Stimulated activated CD8-positive, alpha-beta memory T cell treated with anti-CD3 and anti-CD28 coated beads, Interleukin-4, amount 100 ng/mL, for 24 hours (primary cell): ENCODE measurements at places on chromosomes 16 and 17.

GRCh38 chr17:21193031-21193430 lies 20.9 kb downstream of the TMEM11 start:
- no peak for DNase-seq

GRCh38 chr17:78935419-78936323 lies 10.5 kb upstream of the TIMP2 start:
- DNase-seq = no peak

GRCh38 chr16:71734511-71734910 lies 10.0 kb upstream of the PHLPP2 start:
- no peak for DNase-seq

DNA sequence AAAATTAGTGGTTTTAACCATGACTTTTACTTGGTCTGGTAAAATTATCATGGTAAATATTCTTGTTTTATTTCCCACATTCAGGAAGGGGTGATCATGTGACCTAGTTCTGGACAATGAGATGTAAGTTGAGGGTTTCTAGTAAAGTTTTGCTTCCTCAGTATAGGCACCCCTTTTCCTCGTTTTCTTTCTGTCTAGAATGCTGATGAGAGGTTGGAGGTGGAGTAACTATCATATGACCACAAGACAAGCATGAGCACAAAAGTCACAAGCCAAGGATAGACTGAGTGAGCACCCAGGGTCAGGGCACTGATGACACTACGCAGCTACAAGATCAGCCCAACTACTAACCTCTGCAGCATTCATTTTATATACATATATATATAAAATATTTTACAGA lies 53.9 kb downstream of the MYO1D start:
- no peak for DNase-seq

GRCh38 chr17:43976963-43977837 lies 23.5 kb upstream of the PYY start:
- no peak for DNase-seq

DNA sequence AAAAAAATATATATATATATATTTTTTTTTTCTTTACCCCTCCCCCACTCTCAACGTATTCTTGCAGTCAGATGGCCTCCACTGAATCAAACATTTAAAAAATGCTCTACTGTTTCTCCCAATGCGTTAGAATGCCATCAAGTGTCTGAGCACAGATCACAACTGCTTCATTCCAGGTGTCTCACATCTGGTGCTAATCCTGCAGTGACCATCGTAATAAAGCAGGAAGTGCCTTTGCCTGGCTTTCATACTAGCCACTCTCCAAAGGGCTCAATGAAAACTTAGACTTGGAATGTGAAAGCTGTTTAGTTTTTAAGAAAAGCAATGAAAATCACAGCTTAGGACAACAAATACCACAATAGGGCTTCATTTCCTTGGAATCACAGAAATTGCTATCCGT lies 37.2 kb downstream of the SKAP1 start:
- no peak for DNase-seq

DNA sequence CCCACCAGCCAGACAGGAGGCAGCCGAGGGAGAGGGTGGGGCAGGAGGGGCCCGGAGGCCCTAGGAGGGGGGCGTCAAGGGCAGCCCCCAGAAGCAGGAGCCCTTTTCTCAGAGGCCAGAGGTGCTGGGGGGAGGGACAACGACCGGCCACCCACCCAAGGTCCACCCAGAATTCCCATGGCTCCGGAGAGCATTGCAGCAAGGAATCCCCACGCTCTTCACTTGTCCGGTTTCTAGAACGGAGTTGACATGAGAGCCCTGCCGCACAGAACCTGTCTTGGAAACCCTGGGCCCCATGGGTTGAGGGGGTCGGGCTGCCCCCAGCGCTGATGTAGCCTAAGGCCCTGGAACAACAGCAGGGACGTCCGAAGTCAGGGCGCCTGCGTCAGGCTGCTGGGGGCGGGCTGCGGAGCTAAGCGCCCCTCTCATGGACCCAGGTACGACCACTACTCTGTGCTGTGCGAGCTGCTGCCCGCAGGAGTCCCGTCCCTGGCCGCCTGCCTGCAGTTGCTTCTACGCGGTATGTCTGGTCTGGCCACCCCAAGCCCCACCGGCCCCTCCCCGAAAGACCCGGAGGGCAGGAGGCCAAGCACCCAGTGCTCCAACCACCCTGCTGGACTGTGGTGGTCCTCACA lies 11.2 kb downstream of the CYBC1 start:
- no peak for DNase-seq

DNA sequence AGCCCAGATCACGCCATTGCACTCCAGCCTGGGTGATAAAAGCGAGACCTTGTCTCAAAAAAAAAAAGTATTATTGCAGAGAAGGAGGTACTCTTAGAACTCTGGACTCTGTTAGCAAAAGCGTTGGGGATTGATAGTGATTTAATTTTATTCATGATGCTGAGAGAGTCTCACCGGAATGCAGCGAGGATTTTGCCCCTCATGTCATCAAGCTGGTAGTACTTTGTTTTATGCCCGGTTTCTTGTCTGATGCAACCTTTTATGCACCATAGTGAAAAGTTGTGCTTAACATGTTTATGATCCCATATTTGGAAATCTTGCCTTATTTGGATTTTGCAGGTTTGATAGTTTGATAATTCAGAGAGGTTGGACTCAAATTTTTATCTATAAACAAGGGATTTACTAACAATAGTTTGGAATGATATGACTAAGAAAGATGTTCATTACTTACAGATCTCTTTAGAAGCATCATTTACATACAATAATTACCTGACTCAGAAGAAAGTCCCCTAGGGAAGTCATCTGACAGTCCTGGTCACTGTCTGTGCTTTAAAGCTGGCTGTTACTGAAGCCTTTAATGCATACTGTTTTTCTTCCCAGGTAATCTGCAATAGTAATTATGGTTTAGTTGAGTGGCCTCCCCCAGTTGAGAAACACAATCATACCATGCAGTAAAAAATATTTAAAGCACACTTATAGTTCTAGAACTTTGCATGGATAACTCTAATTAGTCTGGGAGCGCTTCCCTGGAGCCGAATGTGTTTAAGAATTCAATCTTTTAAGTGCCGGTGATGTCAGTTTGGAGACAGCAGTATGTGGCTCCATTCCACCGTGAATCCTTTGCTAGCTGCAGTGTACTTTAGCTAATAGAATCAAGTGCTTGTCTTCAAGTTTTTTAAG lies 120.9 kb downstream of the PRKCA start:
- no peak for DNase-seq

GRCh38 chr17:4998027-4998731 lies 429 bp downstream of the KIF1C start:
- no peak for DNase-seq

GRCh38 chr16:46768809-46769208 lies 20.7 kb upstream of the MYLK3 start:
- DNase-seq = no peak

GRCh38 chr16:67530013-67530939 lies 1.6 kb downstream of the RIPOR1 start:
- DNase-seq = peak; percentile 15
